ENCODE measurements at places on chromosomes 7 and 10. TPM values are rescaled to one million over a fixed set of nuclear protein-coding genes. Genes with fewer than 3 reads are reported as not detected.
A peak's percentile ranks its signal among the peaks of the same experiment; 100 is the strongest.

GRCh38 chr10:121244818-121245217, 353.4 kb downstream of the FGFR2 start:
- H3K27ac ChIP-seq = no peak overlapping the region
- no peaks in the 10 kb centered on the region for H3K36me3 ChIP-seq
- peak; percentile 69 for DNase-seq

- no peak overlapping the region for H3K4me3 ChIP-seq
- no peaks in the 10 kb centered on the region for H3K36me3 ChIP-seq
- DNase-seq = no peak
- no peaks in the 10 kb centered on the region for H3K27me3 ChIP-seq
- H3K27ac ChIP-seq = no peak overlapping the region
- no peaks in the 10 kb centered on the region for H3K4me1 ChIP-seq
These were observed 552.1 kb downstream of the PARD3 start for GRCh38 chr10:34262985-34263384.

DNA sequence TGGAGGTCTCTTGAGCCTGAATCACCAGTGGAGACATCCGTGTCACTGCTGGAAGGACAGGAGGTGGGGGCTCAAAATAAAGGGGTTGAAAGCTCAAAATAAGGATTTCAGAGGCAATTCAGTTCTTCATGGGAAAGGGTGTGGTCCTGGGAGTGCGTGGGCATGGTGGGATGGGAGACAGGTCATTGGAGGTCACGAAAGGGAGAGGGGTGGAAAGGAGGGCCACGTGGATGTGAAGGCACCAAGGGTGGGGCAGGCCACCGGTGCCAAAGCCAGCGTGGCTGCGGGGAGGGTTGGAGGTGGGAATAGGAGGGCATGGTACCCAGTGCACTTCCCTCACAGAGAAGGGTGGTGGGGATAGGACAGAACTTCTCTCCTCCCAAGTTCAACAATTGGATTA, 59.7 kb downstream of the HTR5A start:
- no peak for DNase-seq
- no peaks in the 10 kb centered on the region for H3K4me1 ChIP-seq
- H3K36me3 ChIP-seq = no peaks in the 10 kb centered on the region
- H3K27me3 ChIP-seq = no peaks in the 10 kb centered on the region

- no peaks in the 10 kb centered on the region for H3K27me3 ChIP-seq
- peak overlapping the region; percentile 24 for H3K27ac ChIP-seq
- peak; percentile 94 for DNase-seq
- peaks cover 7% of the 10 kb centered on the region for H3K36me3 ChIP-seq
These were observed 11.2 kb downstream of the SLC13A4 start for GRCh38 chr7:135716677-135717238.

Gene GBX1
- total RNA-seq = not detected

Gene GTF2I
- 82.7 TPM for total RNA-seq

Gene LRCH4
- total RNA-seq = 5.6 TPM

Gene GJD4
- 0.17 TPM for total RNA-seq

Gene SLC25A13
- 6.9 TPM for total RNA-seq

Gene SLC29A4
- total RNA-seq = 6.4 TPM

Gene SLC26A5
- not detected for total RNA-seq
